NCI-H2107 (cell line): ENCODE measurements at places on chromosomes 7 and 10.
A peak's percentile ranks its signal among the peaks of the same experiment; 100 is the strongest.

GRCh38 chr7:30572212-30572841 lies 22.4 kb upstream of the GARS1 start:
- no peak for DNase-seq

DNA sequence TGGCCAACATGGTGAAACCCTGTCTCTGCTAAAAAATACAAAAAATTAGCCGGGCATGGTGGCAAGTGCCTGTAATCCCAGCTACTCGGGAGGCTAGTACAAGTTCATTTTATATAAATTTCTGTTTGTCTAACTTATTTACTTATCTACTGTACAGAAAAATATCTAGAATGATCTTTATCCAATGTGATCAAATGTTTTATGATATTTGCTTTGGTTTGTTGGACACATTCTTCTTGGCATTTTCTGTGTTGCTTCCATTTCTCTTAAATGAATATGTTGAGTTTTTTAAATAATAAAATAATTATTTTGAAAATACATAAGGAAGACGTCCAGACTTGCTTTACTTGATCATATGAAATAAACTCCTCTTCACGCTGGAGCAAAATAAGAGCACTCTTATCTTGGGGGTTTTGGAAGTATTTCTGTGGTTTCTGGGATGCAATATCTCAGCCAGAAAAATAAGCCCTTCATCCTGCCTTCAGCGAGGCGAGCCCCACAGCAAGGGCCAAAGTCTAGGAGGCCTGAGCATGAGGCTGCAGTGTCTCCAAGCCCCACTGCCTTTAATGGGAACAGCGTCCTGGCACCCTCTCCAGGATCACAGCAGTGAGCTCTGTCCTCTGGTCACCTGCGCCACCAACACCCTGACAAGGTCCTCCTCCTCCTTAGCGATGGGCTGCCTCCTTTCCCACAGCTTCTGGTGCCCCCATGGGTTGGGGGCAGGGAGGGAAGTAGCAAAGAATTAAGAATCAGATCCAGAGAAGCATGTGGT lies 480.2 kb downstream of the KCNMA1 start:
- no peak for DNase-seq

GRCh38 chr7:91264924-91265681 lies 870 bp downstream of the FZD1 start:
- DNase-seq = peak; percentile 15

DNA sequence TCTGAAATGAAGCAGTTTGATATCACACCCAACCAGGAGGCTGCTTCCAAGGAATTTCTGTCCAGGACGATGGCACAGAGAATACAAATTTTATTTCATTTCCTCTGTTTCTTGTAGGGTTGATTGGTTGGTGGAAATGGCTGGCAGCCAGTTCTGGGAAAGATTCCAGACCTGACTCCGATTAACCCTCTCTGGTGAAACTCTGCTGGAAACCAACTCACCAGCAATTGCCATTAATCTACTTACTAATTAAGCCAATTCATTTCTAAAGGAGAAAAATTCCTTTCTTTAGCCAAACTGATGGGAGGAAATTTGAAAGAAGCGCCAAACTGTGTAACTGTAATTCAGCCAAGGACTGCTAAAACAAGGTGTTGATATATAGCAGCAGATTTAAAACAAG lies 10.7 kb downstream of the PTF1A start:
- no peak for DNase-seq

DNA sequence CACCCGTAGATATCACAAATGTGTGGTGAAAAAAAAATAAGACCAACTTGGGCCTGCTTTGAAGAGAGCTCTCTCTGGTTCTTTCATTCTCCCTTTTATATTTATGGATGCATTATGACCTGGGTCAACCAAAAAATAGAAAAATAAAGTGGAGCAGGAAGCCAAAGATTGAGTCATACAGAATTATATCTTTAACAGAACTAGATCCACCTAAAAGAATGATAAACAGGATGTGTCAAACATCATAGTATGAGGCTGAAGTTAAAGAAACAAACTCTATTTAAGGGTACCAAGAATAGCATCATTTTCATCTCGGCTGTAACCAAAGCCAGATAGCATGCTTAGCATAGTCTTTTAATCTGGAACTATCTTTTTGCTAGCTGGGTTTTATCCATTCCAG lies 28.8 kb upstream of the NMT2 start:
- no peak for DNase-seq

GRCh38 chr10:839550-840205 lies 91.8 kb downstream of the LARP4B start:
- DNase-seq = no peak

DNA sequence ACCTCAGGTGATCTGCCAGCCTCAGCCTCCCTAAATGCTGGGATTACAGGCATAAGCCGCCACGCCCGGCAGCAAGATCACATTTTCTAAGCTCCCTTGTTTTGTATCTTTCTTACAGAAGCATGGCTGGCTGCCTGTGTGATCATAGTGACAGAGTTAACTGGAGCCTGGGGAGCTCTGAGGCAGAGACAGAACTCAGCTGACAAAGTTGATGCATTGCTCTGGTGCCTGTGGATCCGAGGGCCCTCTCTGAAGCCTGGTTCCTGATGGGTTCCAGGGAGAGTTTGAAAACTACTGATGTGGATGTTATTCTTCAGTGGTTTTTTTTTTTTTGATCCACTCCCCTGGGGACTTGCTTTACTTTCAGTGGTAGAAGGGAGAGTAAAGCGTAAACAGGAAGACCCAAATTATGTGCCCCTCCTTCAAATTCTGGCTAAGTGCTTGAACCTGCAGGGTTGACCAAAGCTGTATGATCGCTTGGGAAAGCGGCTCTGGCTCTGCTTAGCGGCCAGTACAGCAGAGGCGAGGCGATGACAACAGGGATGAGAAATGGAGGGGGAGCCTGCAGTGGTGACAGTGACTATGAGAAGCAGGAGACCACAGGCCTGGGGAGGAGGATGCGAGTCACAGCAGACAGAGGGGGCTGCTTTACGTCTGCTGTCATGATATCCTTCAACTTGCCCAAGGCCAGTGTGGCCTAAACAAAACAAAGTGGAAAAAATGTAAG lies 6.8 kb upstream of the EFCAB10 start:
- no peak for DNase-seq

DNA sequence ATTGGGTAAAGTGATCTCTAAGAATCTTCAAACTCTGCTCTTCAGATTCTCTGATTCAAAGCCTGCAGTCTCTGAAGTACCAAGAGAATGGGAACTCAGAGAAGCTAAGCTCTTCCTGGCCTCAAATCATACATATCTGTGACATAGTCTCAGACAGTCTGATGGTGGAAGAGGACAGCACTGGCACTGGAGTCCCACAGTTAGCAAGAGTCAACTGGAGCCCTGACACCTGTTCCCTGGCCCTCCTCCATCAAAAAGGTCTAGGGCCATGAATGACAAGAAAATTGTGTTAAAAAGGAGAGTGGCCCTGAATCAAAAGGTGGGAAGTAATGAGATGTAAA lies 37.7 kb downstream of the PRSS2 start:
- no peak for DNase-seq

DNA sequence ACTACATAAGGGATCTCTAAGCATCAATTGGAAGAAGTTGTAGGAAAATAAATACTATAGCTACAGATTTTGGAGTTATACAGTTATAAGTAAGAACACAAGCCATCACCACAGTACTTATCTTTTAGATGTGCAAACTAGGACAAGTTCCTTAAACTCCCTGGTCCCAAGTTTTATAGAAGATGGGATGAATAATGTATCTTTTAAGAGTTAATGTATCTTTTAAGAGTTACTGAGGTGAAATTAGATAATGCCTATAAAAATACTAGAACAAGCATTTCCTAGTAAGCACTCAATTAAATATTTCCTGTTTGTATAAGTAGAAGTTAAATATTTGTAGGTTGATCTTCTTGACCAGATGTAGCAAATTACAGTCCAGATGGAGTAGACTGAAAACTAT lies 56.8 kb downstream of the SEMA3A start:
- no peak for DNase-seq

DNA sequence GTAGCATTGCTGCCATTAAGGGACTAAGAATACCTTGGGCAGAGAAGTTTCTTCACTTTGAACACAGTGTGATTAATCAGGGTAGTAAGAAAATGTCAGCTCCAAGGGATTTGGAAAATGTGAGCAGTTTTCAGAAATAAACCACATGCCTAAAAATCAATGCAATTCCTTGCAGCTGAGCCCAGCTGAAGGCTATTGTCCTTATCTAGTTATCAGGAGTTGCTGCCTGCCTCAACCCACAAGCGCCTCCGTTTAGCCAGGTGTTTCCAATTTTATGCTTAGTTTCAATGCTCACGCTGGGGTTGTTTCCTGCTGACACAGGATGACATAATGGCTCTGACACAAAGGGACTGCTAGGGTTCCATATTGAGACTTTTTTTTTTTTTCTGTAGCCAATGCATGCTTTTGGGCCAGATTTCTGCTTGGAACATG lies 132.3 kb upstream of the ANK3 start:
- DNase-seq = peak; percentile 19

- no peak for DNase-seq
These were observed 672.5 kb upstream of the ANKRD30A start for GRCh38 chr10:36452851-36453250.

DNA sequence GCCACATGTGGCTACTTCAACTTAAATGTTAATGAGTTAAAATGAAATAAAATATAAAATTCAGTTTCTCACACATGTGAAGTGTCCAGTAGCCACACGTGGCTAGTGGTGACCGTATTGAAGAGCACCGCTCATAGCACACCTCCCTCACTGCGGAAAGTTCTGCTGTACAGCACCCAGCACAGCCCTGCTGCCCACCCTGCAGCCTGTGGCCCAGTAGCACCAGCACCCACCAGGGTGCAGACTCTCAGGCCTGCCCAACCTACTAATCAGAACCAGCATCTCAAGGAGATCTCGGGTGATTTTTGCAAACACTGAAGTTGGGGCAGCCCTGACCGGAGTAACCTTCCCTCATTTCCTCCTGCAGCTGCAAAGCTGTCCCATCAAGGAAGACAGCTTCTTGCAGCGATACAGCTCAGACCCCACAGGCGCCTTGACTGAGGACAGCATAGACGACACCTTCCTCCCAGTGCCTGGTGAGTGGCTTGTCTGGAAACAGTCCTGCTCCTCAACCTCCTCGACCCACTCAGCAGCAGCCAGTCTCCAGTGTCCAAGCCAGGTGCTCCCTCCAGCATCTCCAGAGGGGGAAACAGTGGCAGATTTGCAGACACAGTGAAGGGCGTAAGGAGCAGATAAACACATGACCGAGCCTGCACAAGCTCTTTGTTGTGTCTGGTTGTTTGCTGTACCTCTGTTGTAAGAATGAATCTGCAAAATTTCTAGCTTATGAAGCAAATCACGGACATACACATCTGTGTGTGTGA lies 162.8 kb upstream of the LANCL2 start:
- DNase-seq = no peak

GRCh38 chr10:7763929-7764328 lies 23.9 kb downstream of the KIN start:
- no peak for DNase-seq

DNA sequence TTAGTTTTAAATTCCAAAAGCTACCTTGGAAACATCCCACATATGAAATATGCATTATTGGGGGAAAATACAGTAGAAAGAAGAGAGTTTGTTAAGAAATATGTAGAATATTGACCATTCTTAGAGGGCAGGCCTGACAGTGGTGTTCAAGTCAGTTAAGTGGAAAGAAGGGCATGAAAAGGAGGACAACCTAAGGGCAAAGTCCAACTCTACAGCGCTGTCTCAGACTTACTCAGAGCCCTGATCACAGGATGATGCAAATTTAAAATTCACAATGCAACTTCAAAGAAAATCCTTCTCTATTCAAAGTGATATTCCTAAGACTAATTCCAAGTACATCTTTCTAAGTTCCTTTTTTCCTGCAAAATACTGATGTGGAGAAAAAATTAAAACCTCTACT lies 139.1 kb upstream of the LRRTM3 start:
- DNase-seq = no peak

GRCh38 chr7:1559626-1560590 lies 3.9 kb upstream of the TMEM184A start:
- no peak for DNase-seq

GRCh38 chr7:130695840-130696239 lies 9.5 kb upstream of the TSGA13 start:
- DNase-seq = no peak

GRCh38 chr7:51660516-51660915 lies 343.9 kb upstream of the COBL start:
- no peak for DNase-seq

- no peak for DNase-seq
These were observed 12.4 kb downstream of the MTURN start for GRCh38 chr7:30147223-30147622.

DNA sequence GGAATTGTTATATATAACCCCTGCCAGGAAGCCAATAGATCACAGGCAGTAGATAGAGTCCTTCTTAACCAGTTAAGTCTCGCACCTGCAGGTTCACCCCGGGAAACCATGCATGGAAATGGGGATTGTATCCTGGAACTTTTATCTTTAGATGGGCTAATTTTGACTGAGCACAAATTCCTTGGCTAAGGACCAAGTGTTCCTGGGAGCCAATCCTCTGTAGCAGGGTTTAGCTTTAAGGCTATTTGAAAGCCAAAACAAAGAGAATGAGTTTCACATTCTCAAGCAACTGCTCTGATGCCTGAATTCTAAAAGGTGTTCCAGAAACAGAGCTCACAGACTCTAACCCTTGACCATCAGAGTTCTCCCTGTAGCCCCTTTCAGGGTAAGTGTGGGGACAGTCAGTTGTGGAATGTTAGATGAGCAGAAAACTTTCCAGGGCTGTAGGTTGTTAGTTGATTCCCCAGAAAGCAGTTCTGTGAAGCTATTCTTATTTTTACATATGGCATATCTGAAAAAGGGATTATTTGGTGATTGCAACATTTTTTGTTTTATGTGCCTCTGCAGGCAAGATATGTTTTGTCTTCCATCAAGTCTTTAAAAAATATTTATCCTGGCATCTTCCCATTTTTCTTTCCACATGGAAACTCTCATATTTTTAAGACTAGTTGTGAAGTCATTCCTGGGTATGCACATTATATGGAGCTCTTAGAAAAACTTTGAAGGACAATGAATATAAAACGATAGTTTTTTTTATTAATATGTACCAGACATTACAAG lies 16.2 kb upstream of the NPVF start:
- DNase-seq = no peak

GRCh38 chr7:34338961-34339526 lies 319.0 kb upstream of the NPSR1 start:
- DNase-seq = no peak

GRCh38 chr7:20779041-20779440 lies 7.6 kb downstream of the SP8 start:
- no peak for DNase-seq
